ENCODE measurements at places on chromosomes 7 and 10. TPM values are rescaled to one million over a fixed set of nuclear protein-coding genes. Genes with fewer than 3 reads are reported as not detected.

NRBF2 gene
- total RNA-seq: 14.2 TPM

SLC16A9 gene
- total RNA-seq: 4.1 TPM

AOAH gene
- total RNA-seq: 0.81 TPM

GPR37 gene
- 1.8 TPM for total RNA-seq

CCDC186 gene
- 17.8 TPM for total RNA-seq

NRAP gene
- 4.9 TPM for total RNA-seq

UNCX gene
- not detected for total RNA-seq

CYP3A7 gene
- total RNA-seq: not detected

ZNF488 gene
- 0.70 TPM for total RNA-seq

PHF14 gene
- 77.0 TPM for total RNA-seq

NUTM2D gene
- 10.7 TPM for total RNA-seq

VAX1 gene
- 0.05 TPM for total RNA-seq

STEAP1B gene
- total RNA-seq: 6.2 TPM

HECW1 gene
- 17.1 TPM for total RNA-seq

NPC1L1 gene
- total RNA-seq: 0.10 TPM

ITPRID1 gene
- total RNA-seq: 0.09 TPM

ASZ1 gene
- not detected for total RNA-seq

GHRHR gene
- 0.56 TPM for total RNA-seq

KLF14 gene
- 0.17 TPM for total RNA-seq

RHOBTB1 gene
- 13.5 TPM for total RNA-seq

MYO1G gene
- total RNA-seq: 0.66 TPM

SNX10 gene
- total RNA-seq: 13.0 TPM

MUC12 gene
- total RNA-seq: 1.6 TPM

CACNB2 gene
- total RNA-seq: 1.5 TPM

WDFY4 gene
- 0.05 TPM for total RNA-seq

NEBL gene
- 0.97 TPM for total RNA-seq

PLEKHS1 gene
- not detected for total RNA-seq

SPOCK2 gene
- 39.4 TPM for total RNA-seq

ABCB1 gene
- 3.9 TPM for total RNA-seq

DLX6 gene
- total RNA-seq: 1.0 TPM

TMEM139 gene
- total RNA-seq: 5.7 TPM

SRRT gene
- total RNA-seq: 126 TPM

CFAP70 gene
- total RNA-seq: 16.6 TPM

UBE3C gene
- total RNA-seq: 24.8 TPM

SORCS1 gene
- total RNA-seq: 1.2 TPM

PPP1R17 gene
- total RNA-seq: 90.2 TPM

MYL10 gene
- not detected for total RNA-seq

HOXA10 gene
- 0.05 TPM for total RNA-seq

NPY4R gene
- 0.13 TPM for total RNA-seq

PLXNA4 gene
- 1.6 TPM for total RNA-seq

ATP5MK gene
- total RNA-seq: 657 TPM

BAZ1B gene
- total RNA-seq: 45.8 TPM

HBP1 gene
- 63.0 TPM for total RNA-seq
